GM23338 (cell line): ENCODE measurements at places on chromosomes 7 and 10. TPM values are rescaled to one million over a fixed set of nuclear protein-coding genes. Genes with fewer than 3 reads are reported as not detected.

Gene ZNF800
- total RNA-seq: 5.4 and 7.5 TPM in 2 replicates

DNA sequence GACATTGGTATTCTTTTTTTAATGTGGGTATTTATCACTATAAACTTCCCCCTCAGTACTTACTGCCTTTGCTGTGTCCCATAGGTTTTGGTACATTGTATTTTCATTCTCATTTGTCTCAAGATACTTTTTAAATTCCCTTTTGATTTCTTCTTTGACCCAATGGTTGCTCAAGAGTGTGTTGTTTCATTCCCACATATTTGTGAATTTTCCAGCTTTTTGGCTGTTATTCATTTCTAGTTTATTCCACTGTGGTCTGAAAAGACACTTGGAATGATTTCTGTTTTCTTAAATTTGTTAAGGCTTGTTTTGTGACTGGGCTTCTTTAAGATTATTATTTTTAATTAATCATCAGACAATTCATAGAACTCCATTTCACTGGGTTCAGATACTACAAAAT is 105.0 kb downstream of the EPC1 start:
- no peak for DNase-seq

GRCh38 chr10:71237843-71238623 is 25.7 kb downstream of the UNC5B start:
- no peak for DNase-seq

DNA sequence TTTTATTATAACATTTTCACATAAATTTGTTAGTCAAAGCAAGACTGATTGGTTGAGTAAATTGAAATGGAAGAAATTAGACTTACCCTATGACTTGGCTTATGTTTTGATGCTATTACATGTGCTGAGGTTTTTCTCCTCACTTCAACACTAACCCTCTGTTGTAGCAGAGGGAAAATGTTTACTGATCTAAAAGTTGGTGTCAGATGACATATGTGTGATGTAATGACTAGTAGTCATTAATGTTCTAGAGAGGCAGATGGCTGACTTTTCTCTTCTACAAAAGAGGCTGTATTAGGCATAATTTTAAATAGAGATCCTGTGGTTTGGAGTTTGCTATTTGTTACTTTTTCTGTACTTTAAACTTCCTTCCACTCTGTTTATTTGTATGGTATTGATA is 266.0 kb downstream of the BBS9 start:
- DNase-seq: no peak

- DNase-seq: peak; percentile 94
Measured at GRCh38 chr10:30784897-30785605, 155.5 kb upstream of the LYZL2 start.
